ENCODE measurements at places on chromosomes 5 and 9.

DNA sequence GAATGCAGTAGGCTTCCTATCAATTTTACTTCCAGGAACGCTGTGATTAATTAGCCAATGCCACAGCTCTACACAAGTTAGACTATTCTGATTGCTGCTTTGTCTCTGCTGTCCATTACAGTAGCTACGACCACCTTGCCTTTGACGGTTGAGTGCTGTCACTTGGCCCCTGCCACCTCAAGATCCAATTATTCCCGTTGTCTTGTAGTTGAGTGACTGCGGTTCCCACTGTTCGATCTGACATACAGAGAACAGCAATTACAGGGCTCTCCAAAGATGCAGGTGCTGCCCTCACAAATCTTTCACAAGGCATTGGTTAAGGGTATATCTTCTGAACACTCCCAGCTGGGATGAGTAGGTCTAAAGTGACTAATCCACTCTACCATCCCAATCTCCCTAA lies 393.4 kb upstream of the KIF2A start:
- no peak for DNase-seq

DNA sequence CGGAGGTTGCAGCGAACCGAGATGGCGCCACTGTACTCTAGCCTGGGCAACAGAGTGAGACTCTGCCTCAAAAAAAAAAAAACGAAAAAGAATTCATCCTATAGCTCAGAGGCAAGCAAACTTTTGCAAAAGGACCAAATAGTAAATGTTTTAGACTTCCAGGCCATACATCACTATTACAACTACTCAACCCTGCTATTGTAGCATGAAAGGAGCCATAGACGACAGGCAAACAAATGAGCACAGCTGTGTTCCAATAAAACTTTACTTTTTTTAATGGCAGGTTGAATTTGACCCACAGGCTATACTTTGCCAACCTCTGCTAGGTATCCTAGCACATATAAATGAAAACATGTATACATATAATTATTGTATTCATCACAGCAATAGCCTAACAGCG lies 58.9 kb upstream of the SLC30A5 start:
- no peak for DNase-seq

- no peak for DNase-seq
Observed at GRCh38 chr5:92769978-92770377, 811.0 kb downstream of the NR2F1-AS1 start.

GRCh38 chr9:124665391-124666058 lies 105.6 kb downstream of the NR6A1 start:
- DNase-seq: no peak

Data from psoas muscle (tissue), 8 donors.